ENCODE measurements at places on chromosomes 2 and 18.

DNA sequence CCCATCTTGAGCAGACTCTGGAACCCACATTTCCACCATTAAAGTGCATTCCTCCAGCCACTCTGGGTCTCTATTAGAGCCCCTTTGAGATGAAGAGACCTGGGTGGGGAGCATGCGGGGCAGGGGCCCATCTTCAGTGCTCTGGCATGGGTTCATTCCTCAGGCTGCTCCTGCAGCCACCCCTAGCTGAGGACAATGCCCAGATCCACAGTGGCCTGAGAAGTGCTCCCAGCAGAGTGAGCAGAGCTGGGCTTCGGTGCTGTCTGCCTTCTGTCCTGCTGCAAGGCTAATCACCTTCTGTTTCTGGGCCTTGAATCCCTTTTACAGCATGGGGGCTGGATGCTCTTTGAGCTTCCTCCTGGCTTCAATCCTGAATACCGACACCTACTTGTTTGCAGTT is 169.8 kb downstream of the TRIM43 start:
- DNase-seq = no peak

GRCh38 chr2:159907909-159908308 is 109.9 kb upstream of the CD302 start:
- DNase-seq = no peak

DNA sequence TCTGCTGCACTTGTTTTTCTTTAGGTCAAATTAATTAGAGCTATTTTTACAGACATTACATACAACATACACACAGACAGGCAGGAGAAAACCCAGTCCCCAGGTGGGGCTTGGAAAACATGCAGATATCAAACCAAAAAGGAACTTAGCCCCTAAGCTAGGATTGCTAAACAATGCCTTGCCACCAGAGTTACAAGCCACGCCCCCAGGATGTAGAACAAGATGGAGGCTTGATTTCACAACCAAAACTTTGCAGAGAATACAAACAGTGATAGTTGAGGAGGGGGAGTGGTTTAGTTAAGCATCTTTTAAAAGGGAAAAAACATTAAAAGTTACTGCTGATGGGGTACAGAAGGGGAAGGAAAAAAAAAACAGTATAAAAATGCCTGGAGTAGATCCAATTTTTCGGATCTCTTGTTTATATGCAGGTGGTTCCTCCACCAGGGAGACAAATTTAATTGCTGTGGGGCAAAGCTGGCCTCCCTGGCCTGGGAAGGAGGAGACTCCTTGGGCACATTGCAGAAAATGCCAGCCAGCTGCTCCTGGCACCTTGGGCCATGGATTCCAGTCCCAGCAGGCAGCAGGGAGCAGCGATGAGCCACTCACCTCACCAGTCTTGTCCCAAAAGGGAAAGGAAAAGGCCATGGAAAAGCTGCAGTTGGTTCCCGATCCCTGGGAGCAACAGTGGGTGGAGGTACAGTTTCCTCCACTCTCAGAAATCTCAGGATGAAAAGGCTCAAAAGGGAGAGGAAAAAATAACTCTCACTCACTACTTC is 348.4 kb upstream of the REG3G start:
- DNase-seq = no peak

- DNase-seq = no peak
Measured at GRCh38 chr2:219220652-219221402, 2.1 kb upstream of the ABCB6 start.

GRCh38 chr18:75211953-75212750 is 1.6 kb downstream of the TSHZ1 start:
- no peak for DNase-seq
